ENCODE measurements at places on chromosomes 7 and 10.

GRCh38 chr7:24968165-24968564 is 11.8 kb downstream of the OSBPL3 start:
- DNase-seq, result peak; percentile 21

- DNase-seq, result no peak
These were observed 498.1 kb downstream of the KCNMA1 start for GRCh38 chr10:77139252-77140160.

- no peak for DNase-seq
These were observed 10.5 kb downstream of the CAV2 start for GRCh38 chr7:116509982-116510579.

GRCh38 chr7:37546677-37547076 is 98.0 kb upstream of the ELMO1 start:
- DNase-seq, result no peak

DNA sequence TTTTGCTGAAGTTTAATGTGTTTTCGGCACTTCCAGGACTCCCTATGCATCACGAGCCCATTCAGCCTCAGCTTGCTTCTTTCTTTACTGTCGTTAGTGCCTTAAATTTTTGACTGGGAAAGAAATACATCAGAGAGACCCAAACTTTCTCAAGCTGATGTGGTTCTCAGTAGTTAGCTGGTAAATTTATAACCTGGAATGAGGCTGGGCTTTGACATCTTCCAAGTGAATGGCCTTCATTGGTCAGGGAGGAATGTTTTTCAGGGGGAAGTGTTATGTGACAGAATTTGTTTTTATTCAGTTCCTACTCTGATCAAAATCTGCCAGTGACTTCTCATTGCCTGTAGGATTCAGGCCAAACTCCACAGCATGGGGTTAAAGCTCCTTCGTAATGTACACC is 296.9 kb downstream of the SORCS3 start:
- DNase-seq, result no peak

Data from AG08395 (cell line).